SHP77 treated with DMSO at 0.1 percent for 48 hours (cell line): ENCODE measurements at places on chromosomes 6 and 20.

DNA sequence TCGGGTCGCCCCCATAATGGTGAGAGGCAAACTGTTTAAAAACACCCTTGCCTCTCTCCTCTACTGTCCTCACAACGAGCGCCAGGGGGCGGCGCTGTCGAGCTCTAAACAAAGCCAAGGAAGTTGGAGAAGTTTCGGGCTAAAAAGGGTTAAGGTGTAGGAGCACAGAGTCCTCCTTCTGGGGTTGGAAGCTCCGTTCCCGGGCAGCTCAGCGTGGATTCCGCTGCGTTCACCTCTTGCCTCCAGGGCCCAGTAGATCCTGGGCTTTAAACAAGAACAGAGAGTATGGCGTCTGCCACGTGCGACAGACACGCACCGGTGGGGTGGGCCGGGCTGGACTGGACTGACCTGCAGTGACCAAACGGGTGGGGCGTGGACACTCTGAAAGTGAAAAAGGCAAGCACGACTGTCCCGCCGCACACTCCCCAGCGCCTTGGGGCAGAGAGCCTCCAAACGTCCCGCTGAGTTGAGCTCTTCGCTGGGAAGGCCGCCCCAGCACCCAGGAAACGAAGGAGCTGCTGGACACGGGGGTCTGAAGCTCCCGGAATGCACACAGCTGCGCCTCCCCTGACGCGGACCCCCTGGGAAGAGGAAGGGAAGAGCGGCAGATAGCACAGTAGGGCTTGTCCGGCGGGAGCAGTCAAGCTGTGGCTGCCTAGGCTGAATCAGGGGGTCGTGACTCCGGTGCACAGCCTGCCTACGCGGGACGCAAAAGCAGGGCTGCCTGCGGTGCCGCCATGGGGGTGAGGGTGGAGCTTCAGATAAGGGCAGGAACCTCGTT is 1.6 kb upstream of the THBD start:
- no peak for DNase-seq

DNA sequence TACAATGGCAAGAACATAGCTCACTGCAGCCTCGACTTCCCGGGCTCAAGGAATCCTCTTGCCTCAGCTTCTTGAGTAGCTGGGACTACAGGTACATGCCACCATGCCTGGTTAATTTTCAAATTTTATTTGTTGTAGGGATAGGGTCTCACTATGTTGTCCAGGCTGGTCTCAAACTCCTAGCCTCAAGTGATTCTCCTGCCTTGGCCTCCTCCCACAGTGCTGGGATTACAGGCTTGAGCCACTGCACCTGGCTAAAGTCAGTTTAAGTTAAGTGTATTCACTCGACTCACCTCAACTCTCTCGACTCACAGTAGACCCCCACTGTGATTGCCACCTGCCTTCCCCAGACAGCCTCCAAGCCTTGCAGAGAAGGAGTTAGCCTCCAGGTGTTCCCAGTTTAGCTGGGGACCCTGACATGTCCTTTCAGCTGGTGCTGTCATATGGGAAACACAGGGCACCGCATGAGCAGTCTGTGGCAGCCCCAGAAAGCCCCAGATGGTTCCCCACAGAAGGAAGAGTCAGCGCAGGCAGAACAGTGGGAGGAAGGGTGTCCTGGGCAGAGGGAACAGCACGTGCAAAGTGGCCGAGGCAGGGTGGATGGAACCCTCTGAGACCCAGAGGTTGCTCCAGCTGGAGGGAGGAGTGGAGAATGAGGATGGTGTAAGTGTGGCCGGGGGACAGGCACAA is 40.4 kb downstream of the CEBPB start:
- no peak for DNase-seq

GRCh38 chr20:1305712-1306111 is 23.2 kb downstream of the SDCBP2 start:
- DNase-seq, result no peak

- no peak for DNase-seq
Observed at GRCh38 chr6:34906826-34907225, 17.8 kb downstream of the ANKS1A start.

GRCh38 chr6:159788276-159788675 is 1.1 kb downstream of the TCP1 start:
- DNase-seq, result no peak

GRCh38 chr20:38842558-38842981 is 37.1 kb downstream of the PPP1R16B start:
- DNase-seq, result no peak

- no peak for DNase-seq
Observed at GRCh38 chr6:140344142-140344913, 969.9 kb upstream of the CITED2 start.

GRCh38 chr20:44248410-44248759 is 1.3 kb downstream of the GDAP1L1 start:
- no peak for DNase-seq

GRCh38 chr20:49245921-49246740 is 26.9 kb downstream of the DDX27 start:
- DNase-seq, result no peak

GRCh38 chr6:40563111-40563510 is 24.1 kb downstream of the LRFN2 start:
- no peak for DNase-seq

- DNase-seq, result no peak
Observed at GRCh38 chr6:89758830-89759229, 60.8 kb downstream of the MDN1 start.
